ENCODE measurements at places on chromosomes 7 and 10.
A peak's percentile ranks its signal among the peaks of the same experiment; 100 is the strongest.

GRCh38 chr10:12741360-12741804, 260.1 kb downstream of the CCDC3 start:
- DNase-seq, result no peak

- no peak for DNase-seq
These were observed 42.0 kb downstream of the ABCA13 start for GRCh38 chr7:48213226-48213625.

DNA sequence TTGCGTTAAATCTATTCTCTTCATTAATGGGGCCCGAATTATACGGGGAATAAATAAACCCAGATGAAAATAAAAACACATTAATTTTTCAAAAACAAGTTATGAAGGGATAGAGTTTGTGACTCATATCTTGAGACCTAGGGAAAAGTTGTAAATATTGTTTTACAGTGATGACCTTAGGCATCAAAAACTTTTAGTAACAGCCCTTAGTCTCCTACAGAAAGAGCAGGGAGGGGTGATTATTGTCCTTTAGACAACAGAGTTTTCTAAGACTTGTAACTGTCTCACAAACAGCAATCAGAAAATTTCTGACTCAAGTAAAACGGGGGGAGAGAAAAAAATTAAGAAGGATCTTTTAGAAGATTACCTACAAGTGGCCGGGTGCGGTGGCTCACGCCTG, 102.7 kb downstream of the COL28A1 start:
- no peak for DNase-seq

DNA sequence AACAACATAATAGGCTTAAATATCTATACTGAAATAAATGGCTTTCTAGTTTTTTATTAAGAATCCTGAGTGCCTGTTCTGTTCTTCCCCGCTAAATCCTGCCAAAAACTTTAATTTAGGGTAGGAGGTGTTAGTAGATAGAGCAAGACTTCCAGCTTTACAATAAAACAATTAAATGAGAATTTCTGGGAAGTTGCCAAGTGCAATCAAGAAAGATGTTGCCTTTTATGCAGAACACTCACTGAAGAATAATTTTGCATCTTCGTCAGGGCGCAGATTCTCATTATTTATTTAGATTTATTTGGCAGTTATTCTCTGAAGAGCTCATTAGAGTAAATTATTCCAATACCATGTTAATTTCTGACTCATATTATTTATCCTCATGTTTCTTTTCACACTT, 103.2 kb upstream of the GPR141 start:
- DNase-seq, result no peak

- no peak for DNase-seq
These were observed 44.5 kb upstream of the TRIM8 start for GRCh38 chr10:102599565-102600327.

DNA sequence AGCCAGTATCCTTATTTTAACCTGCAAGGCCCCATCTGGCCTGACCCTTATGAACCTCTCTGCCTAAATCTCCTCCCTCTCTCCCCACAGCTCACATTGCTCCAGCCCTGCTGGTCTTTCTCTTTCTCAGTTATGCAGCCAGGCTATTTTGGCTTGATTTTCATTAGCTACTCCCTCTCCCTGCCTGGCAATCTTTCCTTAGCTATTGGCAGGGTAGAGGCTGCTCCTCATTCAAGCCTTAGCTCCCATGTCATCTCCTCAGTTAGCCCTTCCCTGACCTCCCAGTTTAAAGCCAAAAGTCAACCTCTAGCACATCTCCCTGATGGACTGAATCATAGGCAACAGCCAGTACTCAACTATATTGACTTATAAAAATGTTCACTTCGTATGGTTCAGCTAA, 214.4 kb upstream of the CELF2 start:
- no peak for DNase-seq

DNA sequence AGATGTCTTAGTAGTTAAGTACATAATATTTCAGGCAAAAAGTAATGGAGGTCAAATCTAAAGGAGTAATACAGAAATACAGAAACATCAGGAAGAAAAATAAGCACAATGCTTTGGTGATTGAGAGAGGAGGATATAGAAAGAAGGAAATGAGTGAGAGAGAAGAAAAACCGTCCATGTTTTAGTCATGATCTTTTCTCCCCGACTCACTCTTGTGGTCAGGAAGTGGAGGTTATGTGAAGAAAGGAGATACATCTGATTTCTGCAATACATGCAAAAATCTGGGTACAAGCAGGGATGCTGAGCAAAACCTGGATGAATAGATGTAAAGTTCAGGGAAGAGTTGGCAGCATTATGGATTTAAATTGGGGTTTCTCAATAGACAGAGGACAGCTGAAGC, 1122.5 kb downstream of the SORCS3 start:
- no peak for DNase-seq

GRCh38 chr10:114648368-114648767, 9.7 kb downstream of the ABLIM1 start:
- DNase-seq, result no peak

- no peak for DNase-seq
These were observed 109.9 kb upstream of the ADO start for GRCh38 chr10:62694537-62695126.

DNA sequence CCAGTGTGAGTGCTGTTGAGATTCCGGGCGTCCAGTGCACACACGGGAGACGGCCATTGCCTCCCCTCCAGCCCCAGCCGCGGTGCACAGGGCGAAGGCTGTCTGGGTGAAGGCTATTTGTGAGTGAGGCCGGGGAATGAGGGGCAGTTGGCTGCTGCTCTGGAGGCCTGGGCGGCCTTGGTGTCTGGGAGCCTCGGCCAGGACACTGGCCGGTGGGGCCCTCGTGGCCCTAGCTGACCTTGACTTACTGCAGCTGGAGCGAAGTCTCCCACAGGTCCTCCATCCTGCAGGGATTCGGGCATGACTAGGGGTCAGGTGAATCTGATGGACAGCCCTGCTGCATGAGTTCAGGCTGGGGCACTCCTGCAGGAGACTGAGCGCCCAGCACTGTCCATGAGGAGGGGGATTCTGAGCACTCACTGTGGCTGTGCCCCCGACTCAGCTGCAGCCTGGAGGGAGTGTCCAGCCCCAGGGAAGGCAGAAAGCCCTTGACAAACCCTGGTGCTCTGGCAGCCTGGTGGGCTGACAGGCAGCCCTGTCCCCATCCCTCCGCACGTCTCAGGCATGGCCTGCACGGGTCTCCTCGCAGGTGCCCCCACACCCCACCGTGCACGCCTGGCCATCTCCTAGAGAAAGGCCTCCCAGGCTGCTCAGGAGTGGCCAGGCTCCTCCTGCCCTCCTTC, 52.7 kb upstream of the FAM20C start:
- no peak for DNase-seq

DNA sequence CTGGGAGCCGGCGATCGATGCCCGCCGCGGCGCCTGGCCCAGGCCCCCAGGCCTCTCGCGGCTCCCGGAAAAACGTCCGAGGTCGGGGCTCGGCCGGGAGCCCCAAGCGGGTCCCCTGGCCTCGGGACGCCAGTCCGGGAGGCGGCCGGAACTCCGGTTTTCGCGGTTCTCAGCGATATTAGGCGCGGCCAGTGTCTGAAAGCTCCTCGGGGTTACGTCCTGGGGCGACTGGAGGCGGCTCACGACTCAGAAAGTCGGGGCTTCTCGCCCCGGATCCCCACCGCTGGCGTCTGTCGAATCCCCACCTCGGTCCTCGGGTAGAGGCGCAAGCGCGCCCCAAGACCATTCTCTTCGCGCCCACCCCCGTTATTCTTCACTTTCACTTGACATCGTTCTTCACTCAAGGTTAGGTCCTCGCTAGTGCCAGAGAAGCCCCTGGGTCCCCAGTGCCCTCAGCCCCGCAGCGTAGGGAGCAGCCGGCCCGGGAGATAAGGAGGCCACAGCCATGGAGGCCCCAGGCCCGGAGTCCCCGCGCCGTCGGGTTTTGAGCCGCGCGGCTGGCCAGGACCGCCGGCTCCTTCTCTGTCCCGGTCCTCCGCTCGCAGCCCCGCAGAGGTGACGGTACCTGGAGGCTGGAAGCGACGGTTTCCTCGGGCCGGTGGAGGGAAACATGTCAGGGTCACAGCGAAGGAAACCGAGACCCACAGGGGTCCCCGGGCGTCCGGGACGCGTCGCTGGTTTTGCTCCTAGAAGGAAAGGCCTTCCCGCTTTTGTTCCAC, 35.2 kb upstream of the EBLN1 start:
- peak; percentile 11 for DNase-seq

GRCh38 chr7:143965280-143965679, 10.6 kb downstream of the OR2F1 start:
- DNase-seq, result no peak
